ENCODE measurements at places on chromosomes 11 and 22.
A peak's percentile ranks its signal among the peaks of the same experiment; 100 is the strongest.

DNA sequence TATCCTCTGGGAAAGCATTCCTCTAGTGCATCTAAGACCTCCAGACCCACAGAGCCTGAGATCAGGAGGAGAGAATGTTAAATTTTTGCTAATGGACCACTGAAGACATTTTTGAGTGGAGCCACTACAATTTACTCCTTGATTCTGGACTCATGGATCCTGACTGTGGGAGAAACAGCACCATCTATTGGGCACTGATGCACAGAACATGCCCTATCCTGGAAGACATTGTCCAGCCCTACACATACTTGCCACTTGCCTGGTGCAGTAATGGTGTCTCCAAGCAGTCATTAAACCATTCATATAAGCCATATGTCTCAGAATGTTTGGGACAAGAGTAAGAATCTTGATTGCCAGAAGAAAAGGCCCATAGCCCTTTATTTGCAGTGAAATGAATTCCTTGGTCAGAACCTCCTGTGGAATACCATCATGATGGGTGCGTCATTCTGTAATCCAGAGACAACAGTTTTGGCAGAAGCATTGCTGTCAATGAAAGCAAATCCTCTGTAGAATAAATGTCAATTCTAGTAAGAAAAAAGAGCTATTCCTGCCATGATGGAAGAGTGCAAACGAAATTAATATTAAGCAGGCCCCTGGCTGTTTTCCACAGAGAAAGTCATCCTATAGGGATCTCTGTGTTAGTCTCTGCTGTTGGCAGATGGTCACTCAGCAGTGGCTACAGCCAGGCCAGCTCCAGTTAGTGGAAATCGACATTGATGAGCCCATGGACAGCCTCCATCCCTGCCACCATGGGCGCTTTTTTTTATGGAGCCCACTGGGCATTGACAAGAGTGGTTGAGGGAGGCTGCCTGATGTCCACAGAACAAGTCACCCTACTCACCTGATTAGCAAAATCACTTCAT lies 43.5 kb downstream of the GGTLC2 start:
- peak; percentile 42 for DNase-seq

DNA sequence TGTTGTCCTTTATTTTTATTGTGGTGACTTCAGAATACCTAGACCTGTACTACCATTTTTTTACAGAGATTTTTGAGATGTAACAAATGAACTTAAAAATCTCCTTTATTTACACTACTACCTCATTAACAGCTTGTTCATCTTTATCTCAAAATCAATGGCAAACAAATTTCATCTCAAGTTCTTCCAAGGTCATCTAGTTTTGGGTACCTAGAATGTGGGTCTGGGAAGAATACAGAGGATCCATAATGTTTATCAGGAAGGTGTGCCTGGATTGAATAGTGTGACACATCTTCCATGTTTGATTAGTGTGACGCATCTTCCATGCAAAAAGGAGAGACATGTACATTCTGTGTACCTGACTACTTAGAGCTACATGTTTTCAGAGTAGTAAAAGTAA lies 63.3 kb upstream of the CCDC179 start:
- no peak for DNase-seq

DNA sequence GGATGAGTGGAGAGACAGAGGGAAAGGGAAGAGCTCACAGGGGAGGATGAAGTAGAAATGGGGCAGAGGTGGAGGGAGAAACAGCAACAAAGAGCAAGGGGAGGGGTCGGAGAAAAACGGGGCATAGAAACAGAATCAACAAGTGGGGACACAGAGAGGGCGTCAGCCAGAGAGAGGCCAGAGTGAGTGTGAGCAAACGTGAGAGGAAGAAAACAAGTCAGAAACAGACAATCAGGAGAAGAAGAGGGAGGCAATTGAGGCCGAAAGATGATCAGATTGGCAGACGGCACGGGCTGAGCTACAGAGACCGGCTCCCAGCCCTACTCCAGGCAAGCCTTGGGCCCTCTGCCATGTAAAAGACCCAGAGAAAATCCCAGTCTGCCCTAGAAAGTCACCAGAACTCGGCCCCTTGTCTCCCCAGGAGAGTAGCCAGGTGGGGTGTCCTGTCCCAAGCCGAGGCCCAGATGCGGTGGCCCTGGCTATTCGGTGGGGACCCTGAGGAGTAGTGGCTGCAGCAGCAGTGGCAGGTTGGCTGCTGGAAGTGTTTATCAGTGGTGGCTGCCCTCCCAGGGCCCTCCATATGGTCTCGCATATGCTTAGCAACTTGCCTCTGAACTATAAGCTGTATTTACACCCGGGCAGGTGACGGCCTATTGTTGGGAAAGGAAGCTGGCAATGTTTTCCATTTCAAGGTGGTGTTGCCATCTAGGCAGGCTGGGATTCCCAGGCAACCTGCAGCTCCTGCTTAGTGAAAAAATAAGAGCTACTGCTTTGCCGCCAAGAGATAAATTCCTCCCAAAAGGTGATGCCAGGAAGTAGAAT lies 14.8 kb upstream of the TSPAN18 start:
- DNase-seq, result no peak

- no peak for DNase-seq
These were observed 23.1 kb upstream of the ANO5 start for GRCh38 chr11:22169833-22170232.

DNA sequence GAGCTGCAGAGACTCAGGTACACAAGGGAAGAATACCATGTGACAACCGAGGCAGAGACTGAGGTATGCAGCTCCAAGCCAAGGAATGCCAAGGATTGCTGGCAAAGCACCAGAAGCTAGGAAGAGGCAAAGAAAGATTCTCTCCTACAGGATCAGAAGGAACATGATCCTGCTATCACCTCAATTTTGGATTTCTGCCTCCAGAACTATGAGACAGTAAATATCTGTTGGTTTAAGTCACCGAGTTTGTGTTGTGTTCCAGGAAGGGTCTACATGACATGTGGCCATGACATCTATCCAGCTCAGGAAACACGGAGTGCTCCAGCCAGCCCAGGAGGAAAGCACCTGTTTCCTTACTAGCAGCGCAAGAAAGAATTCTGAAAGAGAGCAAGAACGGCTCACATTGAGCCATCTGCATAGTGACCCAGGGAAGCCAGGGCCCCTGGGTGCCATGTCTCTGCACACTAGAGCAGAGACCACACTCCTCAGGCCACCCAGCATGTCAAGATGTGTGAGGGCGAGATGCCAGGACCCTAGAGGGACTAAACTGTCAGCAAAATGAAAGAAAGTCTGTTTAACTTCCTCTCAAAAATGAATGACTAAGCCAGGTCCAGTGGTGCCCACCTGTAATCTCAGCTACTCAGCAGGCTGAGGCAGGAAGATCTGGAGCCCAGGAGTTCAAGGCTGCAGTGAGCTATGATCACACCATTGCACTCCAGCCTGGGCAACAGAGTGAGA lies 35.6 kb upstream of the GALNT18 start:
- no peak for DNase-seq

GRCh38 chr11:19116276-19116970 lies 545 bp upstream of the ZDHHC13 start:
- no peak for DNase-seq

DNA sequence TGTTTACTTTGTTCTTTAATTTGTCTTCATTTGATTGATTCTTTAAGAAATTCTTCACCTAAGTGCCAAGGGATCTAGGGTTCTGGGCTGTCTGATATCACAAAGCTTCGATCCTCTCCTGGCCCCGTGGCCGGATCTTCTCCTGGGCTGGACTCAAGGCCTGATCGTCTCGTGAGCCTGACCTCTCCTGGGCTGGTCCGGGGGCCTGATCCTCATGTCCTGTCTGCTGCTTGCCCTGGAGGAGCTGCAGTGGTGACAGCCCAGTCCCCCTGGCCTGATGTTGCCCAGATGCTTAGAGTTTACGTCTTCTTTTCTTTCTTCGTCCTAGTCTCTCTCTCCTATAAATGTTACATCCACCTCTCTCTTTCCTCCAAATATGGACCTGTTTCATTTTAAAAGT lies 3.3 kb downstream of the NADSYN1 start:
- no peak for DNase-seq

DNA sequence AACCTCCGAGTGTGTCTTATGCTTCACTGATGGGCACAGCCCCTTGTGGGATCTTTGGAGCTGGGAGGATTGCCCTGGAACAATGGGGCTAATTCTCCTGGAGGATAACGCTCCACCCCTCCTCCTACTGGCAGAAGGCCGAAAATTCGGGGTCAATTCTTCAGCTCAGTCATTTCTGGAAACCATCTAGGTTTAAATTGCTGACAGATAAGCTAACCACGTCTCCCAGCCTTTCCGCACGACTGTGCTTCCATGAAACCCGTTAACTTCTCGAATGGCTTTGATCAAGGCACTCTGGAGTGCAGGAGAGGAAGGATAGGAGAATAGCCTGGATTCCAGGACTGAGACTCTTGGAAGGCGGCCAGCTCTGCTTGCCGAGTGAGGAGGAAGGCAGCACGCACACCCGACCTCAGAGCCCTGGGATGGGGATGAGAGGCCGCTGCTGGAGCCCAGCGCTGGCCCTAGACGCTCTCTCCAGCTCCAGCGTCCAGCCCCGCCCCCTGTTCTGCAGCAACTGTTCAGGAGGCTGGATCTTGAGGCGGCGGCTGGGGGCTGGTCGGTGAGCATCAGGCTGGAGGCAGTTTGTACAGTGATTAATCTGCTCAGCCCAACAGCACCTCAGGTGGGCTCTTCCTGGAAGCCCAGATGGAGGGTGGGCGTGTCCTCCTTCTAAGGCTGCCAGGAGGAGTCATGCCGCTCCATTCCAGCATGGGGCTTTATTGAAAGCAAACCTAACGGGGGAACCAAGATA lies 176.7 kb upstream of the NCAM1 start:
- no peak for DNase-seq

GRCh38 chr11:79076526-79077115 lies 364.2 kb downstream of the TENM4 start:
- no peak for DNase-seq

GRCh38 chr11:17521106-17521900 lies 22.9 kb downstream of the USH1C start:
- DNase-seq, result no peak

DNA sequence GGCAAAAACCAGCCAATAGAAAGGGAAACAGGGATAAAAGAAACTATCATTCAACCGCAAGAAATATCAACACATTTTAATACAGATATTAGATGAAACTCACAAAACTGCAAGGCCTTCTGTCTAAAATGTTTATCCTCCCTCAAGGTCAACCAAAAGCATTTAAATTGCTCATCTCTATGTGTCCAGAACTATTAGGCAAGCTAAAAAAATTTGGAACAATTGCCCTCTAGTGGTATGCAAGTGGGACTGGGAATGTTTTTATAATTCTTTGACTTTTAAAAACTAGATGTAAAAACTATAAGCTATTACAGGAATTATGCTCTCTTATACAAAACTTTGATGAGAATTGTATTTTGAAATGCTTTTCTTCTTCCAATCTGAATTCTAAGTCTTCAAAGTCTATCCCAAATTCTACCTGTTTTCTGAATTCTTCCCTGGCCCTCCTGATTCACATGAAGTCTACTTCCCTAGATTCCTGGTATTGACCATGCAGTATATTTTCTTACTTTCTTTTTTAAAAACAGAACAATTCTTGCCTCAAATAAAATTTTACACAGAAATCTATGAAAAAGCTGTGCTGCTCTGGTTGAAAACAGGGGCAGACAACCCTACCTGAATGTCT lies 4.9 kb downstream of the CWC15 start:
- DNase-seq, result no peak

- DNase-seq, result no peak
These were observed 13.6 kb downstream of the MUC2 start for GRCh38 chr11:1087961-1088926.

GRCh38 chr11:9571763-9572115 lies 1.7 kb upstream of the WEE1 start:
- no peak for DNase-seq

- DNase-seq, result no peak
These were observed 32.2 kb downstream of the SBF2 start for GRCh38 chr11:10261821-10262220.

DNA sequence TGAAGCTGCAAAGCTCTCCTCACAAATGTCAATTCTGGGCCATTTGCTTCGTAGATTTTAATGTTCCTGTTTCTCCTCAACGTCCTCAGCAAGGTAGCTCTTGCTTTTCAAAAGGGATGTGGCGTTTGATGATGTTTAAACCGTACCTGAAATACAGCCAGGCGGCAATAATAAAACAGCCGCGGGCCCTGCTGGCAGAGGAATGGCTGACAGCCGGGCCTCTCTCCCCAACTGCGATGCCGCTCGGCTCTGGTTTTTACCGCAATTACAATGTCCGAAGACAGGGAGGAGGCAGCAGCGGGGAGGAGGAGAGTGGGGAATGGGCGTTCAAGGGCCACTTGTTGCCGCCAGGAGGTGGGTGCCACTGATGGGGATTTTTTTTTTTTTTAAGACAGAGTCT lies 27.5 kb downstream of the MACROD1 start:
- no peak for DNase-seq

GRCh38 chr11:65919573-65920371 lies 546 bp downstream of the DRAP1 start:
- DNase-seq, result no peak

DNA sequence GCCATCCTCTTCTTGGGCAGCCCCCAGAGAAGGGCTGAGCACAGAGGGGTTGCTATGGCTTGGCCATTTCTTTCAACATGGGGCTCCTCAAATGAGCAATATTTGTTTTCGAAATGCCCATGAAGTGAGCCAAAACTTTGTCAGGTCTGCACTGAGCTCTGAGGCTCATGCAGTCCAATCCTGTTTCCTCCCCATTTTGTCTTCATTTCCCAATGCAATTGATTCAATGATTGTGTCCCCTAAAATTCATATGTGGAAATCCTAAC lies 60.6 kb upstream of the CD44 start:
- DNase-seq, result no peak

- no peak for DNase-seq
These were observed 48.6 kb upstream of the PARVG start for GRCh38 chr22:44131989-44132685.

DNA sequence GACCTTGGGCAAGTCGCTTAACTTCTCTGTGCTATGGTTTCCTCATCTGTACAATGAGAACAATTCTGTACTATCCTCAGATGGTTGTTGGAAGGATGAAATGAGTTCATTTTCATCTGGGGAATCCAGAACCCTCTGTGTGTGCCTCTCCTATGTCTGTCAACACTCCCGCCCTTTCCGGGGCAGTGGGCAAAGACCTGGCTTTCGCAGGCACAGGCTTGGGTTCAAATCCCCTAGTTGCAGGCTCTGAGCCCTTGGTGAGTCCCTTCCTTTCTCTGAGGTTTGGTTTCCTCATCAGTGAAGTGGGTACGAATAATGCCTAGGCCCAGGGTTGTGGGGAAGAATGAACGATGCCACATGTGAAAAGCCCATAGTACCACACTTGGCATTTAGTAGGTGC lies 6.0 kb downstream of the PNPLA5 start:
- no peak for DNase-seq

All from globus pallidus (tissue), 1 donor.